Right hindlimb (tissue), 1 donor: ENCODE measurements at places on chromosomes 12 and 14.

GRCh38 chr12:106739815-106740530, 34.5 kb upstream of the RIC8B start:
- DNase-seq: no peak

GRCh38 chr14:97975962-97976361, 1178.8 kb downstream of the VRK1 start:
- no peak for DNase-seq

DNA sequence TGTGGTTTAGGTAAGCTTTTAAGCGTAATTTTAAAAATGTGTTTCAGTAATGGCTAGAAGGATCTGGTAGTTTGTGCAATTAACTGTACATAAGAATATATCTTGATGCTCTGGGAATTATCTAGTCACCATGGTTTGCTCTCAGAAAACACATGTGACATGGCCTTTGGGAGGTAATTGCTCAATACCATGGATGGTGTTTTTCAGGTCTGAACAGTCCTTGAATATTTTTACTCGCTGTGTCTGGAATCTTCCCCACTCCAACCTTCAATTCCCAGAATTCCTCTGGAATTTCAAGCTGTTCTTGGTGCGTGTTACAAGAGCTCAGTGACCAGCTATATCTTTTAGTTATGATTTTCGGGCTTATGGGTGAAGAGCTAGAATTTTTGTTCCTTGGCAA, 85.3 kb downstream of the DAAM1 start:
- no peak for DNase-seq

DNA sequence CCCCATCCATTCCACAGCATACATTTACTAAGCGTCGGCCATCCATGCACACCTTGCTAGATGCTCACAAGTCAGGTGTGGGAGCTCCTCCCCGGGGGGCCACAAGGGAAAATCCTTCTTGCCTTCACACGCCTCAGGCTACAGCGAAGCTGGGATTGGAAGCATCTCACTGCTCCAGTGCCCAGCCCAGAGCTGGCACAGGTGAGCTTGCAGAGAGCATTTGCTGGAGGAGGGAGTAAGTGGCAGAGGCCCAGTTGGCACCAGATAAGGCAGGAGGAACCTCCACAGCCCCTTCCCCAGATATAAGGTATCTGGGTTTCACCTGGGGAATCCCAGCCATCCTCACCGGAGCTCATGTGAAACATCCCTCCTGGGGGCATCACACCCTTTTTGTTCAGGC, 1.8 kb downstream of the TRPV4 start:
- no peak for DNase-seq

- no peak for DNase-seq
Measured at GRCh38 chr14:53696217-53696965, 260.2 kb downstream of the BMP4 start.

GRCh38 chr12:104551313-104551931, 94.7 kb downstream of the CHST11 start:
- no peak for DNase-seq

DNA sequence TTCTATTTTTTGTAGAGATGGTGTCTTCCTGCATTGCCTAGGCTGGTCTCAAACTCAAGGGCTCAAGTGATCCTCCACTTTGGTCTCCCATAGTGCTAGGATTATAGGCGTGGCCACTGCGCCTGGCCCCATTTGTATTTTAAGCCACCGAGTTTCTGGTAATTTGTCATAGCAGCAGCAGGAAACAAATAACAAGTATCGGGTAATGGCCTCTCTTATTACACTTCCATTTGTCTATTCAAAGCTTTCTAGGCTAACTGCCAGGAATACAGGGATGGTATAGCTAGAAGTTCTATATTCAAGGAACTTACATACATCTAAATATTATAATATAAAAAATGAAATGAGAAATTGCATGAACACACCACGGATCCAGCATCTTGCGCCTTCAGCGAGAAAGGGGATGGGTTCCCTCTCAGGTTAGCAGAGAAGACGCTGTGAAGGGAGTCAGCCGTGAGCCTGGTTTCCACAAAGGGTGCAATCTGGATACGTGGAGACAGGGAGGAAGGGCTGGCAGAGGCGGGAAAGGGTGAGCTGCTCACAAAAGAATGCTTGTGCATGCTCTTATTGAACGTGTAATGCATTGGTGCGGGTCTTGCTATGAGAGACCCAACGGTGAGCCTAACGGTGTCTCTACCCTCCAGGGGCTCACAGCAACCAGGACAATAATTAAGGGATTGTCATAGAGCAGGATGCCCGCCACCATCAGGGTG, 9.5 kb downstream of the BDKRB1 start:
- no peak for DNase-seq

DNA sequence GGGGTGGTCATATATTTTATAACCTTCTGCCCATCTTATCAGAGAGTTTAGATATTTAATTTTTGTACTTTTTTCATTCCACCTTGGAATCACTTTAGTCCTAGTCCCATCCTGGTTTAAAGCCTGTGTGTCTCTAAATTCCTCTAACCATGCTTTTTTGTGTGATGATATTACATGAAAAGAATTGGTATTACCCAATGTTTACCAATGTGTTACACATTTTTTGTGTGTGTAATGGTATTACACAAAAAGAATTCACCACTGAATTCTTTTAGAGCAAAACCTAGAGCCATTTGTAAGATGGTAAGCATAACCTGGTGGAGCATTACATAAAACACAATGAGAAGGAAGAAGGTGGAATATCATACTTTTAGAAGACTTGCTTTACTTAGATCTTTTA, 77.5 kb downstream of the FAR2 start:
- DNase-seq: no peak

GRCh38 chr12:4471256-4471655, 25.6 kb upstream of the FGF6 start:
- no peak for DNase-seq

GRCh38 chr12:32397696-32398095, 1.7 kb upstream of the FGD4 start:
- DNase-seq: no peak

- DNase-seq: peak; percentile 79
Measured at GRCh38 chr12:113196990-113197389, 11.5 kb downstream of the RITA1 start.

DNA sequence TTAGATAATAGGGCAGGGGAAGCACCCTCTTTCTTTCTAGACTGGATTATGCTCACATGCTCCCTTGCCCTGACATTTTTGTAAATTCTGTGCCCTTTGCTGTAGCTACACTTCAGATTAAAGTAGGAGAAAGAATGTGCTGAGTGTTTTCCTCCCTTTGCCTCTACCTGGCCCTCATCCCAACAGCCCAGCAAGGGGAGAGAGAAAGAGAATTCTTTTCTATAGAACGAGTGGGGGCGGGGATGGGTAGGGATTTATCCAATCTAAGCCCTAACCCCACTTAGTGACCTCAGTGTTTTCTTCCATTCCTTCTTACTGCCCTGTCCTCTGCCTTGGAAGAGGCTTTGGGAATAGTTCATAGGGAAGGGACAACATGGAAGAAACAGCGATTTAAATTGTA, 13.5 kb downstream of the GPR84 start:
- no peak for DNase-seq

GRCh38 chr12:83349907-83350611, 663.4 kb downstream of the TMTC2 start:
- no peak for DNase-seq

DNA sequence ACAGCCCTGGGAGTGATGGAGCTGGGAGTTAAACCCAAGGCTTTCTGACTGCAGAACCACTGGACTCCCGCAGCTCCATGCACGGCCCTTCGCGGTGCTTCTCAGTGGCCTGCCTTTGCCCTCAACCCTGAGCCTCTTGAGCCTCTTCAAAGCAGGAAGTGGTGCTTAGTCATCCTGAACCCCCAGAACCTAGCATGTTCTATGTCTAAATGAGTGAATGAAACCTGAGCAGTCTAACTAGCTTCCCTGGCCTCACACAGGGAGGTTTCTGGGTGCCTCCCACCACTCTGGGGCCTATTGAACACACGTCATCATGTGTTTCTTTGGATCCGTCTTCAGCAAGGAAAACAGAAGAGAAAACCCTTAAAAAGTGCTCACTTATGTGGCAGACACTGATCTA, 117.9 kb upstream of the SFSWAP start:
- no peak for DNase-seq

DNA sequence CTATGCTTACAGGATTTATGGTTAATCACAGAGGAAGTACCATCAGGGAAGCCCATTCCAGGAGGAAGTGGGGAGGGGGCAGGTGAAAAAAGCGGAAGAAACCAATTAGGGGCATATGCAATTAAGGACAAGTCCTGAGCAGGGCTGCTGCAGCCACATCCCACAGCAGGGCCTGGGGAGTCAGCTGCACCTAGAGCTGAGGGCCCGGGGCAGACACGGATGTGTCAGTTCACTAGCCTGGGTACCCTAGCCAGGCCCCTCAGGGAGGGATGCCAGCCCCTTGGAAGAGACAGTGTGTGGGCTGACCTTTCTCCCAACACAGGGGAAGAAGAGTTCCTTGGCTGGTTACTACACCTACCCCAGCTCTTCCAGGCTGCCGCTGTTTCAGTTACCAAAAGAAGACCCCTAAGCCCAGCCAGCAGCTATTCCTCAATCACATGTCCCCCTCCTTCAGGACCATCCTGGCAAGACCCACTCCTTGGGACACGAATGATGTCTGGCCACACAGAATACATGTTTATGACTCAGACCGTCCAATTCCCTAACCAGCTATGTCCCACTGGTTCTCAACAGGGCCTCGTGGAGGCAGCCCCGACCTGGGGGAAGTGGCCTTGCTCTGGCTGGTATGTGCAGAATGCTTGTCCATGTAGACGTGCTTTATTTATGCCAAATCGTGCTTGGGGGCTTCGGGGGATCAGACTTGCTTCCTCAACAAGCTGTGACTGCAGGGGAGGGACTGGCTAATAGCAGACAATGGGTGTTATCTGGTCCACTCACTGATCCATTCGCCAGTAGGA, 133.7 kb upstream of the RTL1 start:
- peak; percentile 15 for DNase-seq

DNA sequence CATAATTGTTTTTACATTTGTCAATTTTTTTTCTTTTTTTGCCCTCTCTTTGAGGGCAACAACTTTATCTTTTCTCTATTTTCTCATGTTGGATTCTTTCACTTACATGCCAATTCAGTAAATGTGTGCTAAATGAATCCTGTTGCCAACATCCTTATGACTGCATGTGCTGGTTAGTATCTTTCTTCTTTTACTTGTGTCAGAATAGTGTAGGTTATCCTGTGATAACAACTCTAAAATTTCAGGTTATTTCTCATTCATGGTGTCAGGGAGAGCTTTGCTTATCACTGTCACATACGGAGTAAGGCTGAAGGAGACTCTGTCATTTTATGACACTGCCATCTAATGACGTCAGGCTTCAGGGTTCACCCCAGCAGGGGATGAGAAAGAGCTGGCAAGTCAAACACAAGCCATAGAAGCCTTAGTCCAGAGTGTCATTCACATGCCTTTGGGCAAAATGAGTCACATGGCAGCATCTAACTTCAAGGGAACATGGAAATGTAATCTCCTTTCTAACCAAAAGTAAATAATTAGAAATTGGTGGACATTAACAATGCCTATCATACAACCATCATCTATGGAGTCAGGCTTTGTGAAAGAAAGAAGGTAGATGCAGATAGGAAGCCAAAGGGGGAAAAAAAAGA, 242.5 kb upstream of the ATP2B1 start:
- DNase-seq: no peak

GRCh38 chr12:116624516-116624915, 65.3 kb downstream of the MAP1LC3B2 start:
- no peak for DNase-seq

GRCh38 chr12:124000111-124000510, 27.1 kb downstream of the ZNF664 start:
- no peak for DNase-seq

DNA sequence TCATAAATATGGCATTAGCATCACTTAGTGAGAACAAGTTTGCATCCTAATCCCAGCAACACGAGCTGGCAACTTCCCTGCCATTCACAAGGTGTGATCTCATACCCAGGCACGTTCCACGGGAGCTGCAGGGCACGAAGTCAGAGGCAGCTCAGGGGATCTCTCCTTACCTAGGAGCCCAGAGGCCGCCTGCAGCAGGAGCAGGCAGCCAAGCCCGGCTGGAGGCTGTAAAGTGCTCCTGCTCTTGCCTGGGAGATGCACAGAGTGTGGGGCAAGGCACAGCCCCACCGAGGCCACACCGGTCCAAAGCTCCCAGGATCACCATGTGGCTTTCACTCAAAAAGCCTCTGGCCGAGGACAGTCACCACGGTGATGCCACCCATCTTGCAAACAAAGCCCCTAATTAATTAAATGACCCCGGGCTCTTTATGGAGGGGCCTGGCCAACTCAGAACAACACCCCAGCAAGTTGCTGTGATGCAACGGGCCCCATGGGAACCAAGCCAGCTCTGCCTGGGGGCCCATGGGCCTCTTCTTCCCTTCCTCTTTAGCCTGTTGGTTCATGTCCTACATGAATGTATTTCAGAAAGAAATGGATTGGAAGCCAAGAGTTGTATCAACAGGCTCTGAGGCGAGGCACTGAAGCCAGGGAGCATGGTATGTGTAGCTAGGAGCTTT, 26.5 kb downstream of the NUAK1 start:
- DNase-seq: no peak

DNA sequence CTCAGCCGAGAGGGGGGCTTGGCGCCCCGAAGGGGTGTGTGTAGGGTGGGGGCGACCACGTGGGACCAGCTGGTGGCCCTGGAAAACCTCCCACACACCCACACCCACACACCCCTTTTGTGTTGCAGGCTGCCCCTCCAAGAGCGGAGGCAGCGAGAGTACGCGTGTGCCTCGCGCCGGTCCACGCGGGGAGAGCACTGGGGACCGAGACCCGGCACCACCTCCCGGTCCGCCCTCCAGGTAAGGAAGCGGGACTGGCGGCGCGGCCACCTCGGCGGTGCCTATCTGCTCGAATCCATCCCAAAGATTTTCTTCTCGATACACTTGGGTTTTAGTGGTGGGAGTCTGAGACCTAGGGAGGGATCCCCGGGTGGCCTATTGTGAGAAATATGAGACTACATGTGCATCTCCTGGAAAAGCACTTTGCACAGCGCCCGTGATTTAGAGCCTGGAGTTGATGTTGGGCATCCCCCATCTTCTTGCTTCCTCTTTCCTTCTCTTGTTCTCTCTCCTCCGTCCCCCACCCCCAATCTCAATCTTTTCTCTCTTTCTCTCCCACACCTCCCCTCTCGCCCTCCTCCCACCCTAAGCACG, 393 bp downstream of the SYT1 start:
- DNase-seq: peak; percentile 12
